Keratinocyte (primary cell): ENCODE measurements at places on chromosomes 2 and 18.

GRCh38 chr2:185374878-185375277 is 363.7 kb upstream of the FSIP2 start:
- no peak for DNase-seq

- DNase-seq, result no peak
Observed at GRCh38 chr18:58299936-58300335, 255.9 kb downstream of the NEDD4L start.

GRCh38 chr2:241975593-241976284 is 106.2 kb downstream of the RTP5 start:
- no peak for DNase-seq

- DNase-seq, result no peak
Observed at GRCh38 chr2:191023235-191023679, 9.3 kb upstream of the STAT1 start.

DNA sequence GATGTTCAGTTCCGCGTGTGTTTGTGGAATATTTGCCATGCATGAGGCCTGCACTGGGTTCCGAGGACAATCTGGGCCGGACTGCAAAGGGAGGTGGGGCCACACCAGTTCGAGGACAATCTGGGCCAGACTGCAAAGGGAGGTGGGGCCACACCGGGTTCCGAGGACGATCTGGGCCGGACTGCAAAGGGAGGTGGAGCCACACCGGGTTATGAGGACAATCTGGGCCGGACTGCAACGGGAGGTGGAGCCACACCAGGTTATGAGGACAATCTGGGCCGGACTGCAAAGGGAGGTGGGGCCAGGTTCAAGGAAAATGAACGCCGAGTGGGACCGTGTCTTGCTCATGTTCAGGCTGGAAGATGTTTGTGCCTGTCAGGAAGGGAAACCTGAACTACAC is 97.8 kb upstream of the HDAC4 start:
- DNase-seq, result no peak

- no peak for DNase-seq
Observed at GRCh38 chr2:86788881-86789686, 1.6 kb downstream of the CD8A start.

DNA sequence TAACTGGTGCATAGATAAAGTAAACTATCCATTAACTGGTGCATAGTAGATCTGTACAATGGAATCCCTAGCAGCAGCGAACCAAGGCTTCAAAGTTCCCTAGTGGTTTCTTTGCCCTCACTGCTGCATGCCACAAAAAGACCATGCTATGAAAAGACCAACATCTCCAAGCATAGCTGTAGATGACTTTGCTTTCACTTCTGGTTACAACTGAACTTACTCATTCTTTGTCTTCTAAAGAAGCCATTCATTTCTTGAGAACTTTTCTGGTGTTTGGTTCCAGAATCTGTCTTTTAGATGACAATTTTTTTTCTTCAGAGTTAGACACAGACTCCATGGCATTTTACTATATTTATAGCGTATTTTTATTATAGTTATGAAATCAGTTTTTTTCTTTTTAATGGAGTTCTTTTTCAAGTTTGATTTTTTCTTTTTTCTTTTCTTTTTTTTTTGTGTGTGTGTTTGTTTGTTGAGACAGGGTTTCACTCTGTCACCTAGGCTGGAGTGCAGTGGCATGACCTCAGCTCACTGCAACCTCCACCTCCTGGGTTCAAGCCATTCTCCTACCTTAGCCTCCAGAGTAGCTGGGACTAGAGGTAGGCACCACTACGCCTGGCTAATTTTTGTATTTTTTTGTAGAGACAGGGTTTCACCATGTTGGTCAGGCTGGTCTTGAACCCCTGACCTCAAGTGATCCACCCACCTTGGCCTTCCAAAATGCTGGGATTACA is 63.6 kb downstream of the SLC35F5 start:
- DNase-seq, result no peak

GRCh38 chr18:47246027-47246971 is 5.2 kb downstream of the SKOR2 start:
- no peak for DNase-seq

GRCh38 chr2:73987109-73987947 is 2.6 kb downstream of the TET3 start:
- no peak for DNase-seq

DNA sequence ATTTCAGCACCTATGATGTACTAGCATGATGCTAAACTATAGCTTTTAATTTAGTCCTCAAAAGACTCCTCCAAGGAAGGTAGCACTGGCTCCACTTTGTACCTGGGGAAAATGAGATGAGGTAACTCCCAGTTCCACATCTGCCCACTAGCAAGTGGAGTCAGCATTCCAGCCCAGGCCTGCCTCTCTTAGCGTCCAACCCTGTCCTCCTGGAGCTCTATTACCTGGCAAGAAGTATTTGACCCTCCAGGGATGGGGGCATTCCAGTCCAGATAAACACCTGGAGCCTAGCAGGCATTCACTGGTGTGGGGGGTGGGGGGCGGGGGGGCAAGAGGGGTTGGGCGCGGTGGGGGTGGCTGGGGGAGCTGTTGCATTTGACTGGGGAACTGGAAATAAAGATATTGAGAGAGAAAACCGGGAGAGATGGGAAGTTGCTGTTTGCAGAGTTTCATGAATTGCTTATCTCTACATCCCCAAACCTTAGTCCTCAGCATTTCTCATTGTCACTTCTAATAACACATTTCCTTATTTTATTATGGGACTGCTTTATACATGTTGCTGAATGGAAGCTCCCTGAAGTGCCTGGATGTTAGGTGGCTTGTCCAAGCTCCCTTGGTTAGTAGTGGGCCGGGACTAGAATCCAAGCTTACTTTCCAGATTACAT is 22.0 kb upstream of the FZD5 start:
- no peak for DNase-seq

DNA sequence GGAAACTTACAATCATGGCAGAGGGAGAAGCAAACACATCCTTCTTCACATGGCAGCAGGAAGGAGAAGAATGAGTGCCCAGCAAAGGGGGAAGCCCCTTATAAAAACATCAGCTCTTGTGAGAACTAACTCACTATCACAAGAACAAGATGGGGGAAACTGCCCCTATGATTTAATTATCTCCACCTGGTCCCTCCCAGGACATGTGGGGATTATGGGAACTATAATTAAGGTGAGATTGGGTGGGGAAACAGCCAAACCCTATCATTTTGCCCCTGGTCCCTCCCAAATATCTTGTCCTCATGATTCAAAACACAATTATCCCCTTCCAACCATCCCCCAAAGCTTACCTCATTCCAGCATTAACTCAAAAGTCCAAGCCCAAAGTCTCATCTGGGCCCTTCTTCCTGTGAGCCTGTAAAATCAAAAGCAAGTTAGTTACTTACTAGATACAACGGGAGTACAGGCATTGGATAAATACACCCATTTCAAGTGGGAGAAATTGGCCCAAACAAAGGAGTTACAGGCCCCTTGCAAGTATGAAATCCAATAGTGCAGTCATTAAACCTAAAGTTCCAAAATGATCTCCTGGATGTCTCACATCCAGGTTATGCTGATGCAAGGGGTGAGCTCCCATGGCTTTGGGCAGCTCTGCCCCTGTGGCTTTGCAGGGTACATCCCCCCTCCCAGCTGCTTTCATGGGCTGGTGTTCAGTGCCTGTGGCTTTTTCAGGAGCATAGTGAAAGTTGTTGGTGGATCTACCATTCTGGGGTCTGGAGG is 122.3 kb downstream of the MYCN start:
- DNase-seq, result no peak

DNA sequence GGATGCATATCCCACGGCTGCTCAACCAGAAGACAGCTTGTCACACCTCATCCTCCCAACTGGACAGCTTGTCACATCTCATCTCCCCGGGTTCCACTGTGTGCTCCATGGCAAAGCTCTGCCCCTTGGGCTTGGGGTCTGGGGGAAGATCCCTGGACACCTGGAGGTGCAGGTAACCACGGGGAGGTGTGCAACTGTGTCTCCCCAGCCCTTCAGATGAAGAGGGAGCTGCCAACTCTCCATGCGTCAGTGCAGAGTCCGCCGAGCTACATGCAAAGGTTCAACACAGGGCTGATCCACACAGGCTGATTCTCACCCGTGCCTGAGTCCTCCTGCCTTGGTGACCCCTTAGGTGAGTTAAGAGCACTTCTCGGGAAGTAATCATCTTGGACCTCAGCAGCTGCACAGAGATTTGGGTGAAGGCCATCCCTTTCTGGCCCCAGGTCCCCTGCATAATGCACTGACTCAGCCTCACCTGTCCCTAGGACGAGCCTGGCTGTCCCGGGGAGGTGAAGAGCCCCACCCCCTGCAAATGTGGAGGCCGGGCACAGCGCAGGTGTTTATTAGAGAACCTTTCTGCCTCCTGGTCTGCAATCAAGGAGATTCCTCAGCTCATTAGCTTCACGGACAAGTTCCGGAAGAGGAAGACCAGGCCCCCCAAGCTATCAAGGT is 157.9 kb downstream of the PXDN start:
- no peak for DNase-seq

GRCh38 chr2:37858400-37858711 is 66.7 kb upstream of the RMDN2 start:
- DNase-seq, result no peak

- DNase-seq, result no peak
Observed at GRCh38 chr18:3117493-3118192, 102.1 kb downstream of the MYOM1 start.

DNA sequence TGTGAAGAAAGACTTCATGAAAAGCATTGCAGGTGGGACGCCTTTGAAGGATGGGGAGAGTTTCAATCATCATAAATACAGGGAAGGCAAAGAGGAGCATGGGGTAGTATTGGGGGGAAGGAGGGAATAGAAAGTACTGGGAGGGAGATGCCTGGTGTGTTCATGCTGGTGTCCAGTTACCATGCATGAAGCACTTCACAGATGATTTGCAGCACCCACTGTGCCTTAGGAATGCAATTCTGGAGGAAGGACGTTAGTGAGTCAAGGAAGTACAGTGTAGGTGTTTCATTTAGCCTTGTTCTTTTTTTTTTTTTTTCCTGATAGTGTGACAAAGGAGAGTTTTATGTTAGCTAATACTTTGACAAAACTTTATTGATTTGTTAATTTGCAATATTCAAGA is 36.8 kb downstream of the ADAM23 start:
- DNase-seq, result no peak

DNA sequence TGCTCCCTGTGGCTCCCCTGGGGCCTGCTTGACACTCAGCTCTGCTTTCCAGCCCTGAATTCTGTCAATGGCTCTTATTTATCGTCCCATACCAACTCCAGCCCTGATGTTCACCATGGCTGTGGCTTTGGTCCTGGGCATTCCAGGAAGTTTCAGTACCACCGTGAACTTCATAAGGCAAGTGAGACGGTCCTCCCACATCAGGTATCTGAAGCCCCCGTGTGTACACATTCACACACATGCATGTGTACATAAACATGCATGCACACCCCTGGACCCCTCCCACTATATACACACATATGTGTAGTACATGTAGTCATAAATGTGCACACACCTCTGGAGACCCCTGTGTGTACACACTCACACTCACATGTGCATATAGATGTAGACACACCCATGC is 43.3 kb upstream of the PUM2 start:
- DNase-seq, result no peak

DNA sequence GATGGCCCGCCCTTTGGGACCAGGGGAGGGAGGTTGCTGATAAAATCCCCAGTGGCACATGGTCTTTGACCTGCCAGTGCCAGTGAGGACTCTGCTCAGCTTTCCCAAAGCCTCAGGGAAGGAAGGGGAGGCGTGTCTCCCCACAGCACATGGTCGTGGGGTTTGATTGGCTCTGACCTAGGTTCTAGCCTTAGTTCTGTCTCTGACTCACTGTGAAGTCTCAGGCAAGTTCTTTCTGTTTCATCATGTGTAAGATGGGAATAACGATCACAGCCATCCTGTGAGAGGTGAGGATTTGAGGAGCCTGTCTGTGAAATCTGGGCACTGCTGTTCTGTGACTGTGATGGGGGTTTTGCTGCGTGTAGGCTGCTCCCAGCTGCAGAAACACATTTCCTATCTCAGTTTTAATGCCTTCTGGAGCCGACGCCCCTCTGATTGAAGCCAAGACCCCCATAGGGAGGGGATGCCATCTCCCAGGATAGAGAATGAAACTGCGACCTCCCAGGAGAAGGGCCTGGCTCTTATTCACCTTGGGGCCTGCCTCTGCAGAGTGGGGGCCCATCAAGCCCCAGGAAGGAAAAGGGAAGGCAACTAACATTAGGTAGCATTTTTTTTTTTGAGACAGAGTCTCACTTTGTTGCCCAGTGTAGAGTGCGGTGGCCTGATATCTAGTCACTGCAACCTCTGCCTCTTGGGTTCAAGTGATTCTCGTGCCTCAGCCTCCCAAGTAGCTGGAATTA is 84.0 kb downstream of the DDX1 start:
- DNase-seq, result no peak

- DNase-seq, result no peak
Observed at GRCh38 chr2:11680182-11680900, 10.3 kb upstream of the NTSR2 start.

- no peak for DNase-seq
Observed at GRCh38 chr2:157421331-157421944, 22.5 kb downstream of the CYTIP start.
